Hematopoietic multipotent progenitor cell treated with erythropoietin and hydrocortisone succinate and interleukin-3 and kit ligand, for 4 days (in vitro differentiated cells): ENCODE measurements at places on chromosomes 5 and 9.

- DNase-seq: no peak
These were observed 268.6 kb downstream of the TRPM3 start for GRCh38 chr9:70852711-70853240.

- DNase-seq: no peak
These were observed 42.6 kb downstream of the NACC2 start for GRCh38 chr9:136052472-136052880.

- no peak for DNase-seq
These were observed 2.3 kb downstream of the CLTA start for GRCh38 chr9:36193023-36193422.

- no peak for DNase-seq
These were observed 22.8 kb downstream of the MRPL36 start for GRCh38 chr5:1776831-1777230.

DNA sequence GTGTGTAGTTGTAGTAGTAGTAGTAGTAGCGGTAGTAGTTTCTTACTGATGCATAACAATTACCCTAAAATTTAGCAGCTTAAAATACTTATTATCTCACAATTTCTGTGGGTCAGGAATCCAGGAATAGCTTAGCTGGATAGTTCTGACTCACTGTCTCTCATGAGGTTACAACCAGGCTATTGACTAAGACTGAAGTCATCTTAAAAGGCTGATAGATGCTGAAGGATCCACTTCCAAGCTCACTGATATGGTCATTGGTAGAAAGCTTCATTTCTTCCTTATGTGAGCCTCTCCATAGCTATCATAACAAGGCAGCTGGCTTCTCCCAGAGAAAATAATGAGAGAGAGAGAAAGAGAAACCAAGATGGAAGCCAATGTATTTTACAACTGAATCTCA lies 147.5 kb upstream of the FBXL17 start:
- DNase-seq: no peak

DNA sequence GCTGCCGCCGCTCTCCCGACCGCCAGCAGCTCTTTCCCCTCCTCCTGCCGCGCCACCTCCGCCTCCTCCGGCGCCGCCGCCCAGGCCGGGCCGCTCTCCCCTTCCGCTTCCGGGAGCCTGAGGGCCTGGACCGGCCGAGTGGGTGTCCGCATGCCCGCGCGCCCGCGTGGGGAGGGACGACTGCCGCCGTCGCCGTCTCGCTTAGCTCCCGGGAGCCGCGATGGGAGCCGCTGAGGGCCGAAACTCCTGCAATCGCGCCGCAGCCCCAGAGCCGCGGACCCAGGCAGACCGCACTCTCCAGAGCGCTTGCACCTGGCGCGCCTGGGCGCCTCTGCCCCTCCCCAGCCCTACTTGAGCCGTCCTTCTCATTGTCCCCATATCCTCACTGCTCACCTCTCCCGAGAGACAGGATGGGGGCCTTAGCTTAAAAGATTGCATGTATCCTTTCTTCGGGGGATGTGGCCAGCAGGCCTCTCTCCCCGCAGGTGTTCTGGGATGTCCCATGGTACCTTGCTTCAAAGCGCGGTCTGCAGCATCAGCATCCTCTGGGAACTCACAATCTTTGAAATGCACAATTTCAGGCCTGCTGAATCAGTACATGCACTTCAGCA lies at the start of gene ZDHHC21:
Gene ZDHHC21 (minus strand): TSS at position 182 of the 611 bp plus-strand sequence. CDS start 19,092 bp downstream, outside the sequence.
- DNase-seq: peak; percentile 87

DNA sequence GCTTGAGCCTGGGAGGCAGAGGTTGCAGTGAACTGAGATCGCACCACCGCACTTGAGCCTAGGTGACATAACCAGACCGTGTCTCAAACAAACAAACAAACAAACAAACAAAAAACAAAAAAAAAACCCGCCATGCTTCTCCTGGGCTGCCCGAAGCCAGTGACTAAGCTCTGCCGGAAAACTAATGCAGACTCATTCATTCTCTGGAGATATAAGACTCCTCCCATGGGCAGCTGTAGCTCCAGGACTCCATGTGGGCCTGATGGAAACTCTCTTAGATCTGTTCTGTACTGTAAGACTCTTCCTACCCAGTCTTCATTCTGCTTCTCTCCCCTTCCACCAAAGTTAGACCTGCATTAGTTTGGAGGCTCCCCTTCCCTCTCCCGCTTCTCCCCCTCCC lies 11.1 kb downstream of the GLDC start:
- no peak for DNase-seq

DNA sequence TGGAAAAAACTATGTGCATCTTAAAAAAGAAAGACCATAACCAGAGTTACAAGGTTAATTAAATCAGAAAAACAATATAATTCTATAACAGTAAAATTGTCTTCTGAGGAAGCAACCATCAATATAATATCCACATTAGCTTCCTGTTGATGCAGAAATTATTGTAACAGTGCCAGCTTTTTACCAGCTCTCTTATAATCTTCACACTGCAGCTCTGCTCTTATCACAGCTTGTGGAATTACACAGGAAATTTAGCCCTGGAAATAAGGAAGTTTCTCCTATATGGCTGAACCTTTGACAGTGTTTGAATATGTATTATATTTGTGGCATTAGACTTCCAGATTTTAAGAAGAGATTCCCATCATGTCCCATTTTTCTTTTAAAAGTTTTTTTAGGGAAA lies 49.1 kb upstream of the TEK start:
- DNase-seq: peak; percentile 89

DNA sequence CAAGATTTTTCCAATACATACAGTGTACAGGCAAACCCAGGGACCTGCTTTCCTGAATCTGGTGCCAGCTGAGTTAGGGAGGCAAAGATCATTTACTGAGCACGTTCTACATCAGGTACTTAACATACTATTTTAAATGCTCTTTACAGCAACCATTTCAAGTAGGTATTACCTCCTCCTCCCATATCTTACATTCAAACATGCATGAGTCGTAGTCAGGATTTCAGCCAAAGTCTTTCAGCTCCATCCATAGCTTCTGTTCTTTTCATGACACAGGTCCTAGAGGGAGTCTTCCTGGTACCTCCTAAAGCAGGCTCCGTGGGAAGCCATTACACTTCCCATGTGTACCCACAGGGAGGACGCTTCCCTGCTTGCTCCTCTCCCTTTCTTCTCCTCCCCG lies 11.7 kb downstream of the KCNV2 start:
- DNase-seq: no peak

GRCh38 chr9:116198344-116198743 lies 44.8 kb downstream of the PAPPA start:
- DNase-seq: no peak

DNA sequence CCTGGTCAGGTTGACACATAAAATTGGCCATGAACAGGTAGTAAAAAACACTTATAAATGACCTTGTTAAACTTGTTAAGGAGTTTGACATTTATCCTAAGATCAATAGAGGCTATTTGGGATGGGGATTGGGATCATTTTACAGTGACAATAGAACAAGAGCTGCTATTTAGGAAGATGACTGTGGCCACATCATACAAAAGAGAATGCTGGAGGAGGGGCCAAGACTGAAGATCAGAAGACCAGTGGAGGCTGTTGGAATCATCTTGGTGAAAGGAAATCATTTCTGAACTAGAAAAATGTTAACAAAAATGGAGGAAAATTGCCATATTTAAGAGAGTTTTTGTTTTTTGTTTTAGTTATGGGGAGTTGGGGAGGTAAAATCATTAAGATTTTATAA lies 304.8 kb upstream of the TLE4 start:
- DNase-seq: no peak

GRCh38 chr9:13140843-13141592 lies 138.5 kb downstream of the MPDZ start:
- DNase-seq: no peak

- no peak for DNase-seq
These were observed 212.3 kb upstream of the GRAMD2B start for GRCh38 chr5:126210955-126211354.

- no peak for DNase-seq
These were observed 446.7 kb upstream of the GRAMD2B start for GRCh38 chr5:125976421-125977000.

DNA sequence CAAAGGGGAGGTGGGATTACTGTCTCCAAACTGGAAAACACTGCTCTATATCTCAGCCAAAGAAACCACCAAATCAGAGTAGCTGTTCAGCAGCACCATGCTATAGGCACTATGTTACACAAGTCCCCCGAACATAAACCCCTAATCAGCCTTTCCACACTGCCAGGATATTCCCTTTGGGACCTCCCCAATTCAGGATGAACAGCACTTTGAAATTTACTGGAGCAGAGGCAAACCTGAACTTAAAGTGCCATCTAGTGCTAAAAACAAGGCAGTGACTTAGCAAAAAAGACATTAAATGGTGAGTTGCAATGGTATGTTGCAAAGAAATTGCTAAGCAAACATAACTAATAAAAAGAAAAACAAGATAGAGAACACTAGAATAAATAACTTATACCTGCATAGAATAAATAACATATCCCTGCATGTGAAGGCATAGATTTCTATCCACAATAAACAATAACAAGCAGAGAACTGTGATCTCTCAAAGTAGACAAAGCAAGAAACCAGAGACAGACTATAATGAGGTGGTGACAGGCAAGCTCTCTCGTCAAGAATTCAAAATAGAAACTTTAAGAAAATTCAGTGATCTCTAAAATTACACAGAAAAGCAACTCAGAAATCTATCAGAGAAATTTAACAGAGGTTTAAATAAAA lies 584.4 kb upstream of the ACO1 start:
- DNase-seq: peak; percentile 34

DNA sequence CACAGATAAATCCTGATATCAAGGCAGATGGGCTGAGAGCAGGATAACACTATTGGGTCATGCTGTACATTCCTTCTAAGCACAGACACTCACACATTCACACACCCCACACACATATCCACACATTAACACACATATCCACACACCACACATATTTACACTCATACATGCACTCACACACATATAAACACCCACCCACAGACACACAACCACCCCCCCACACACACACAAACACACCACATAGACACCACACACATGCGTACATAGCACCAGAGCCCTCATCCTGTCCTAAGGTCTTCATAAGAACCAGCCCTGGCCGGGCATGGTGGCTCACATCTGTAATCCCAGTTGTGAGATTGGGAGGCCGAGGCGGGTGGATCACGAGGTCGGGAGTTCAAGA lies 322.3 kb upstream of the ADCY2 start:
- no peak for DNase-seq

- DNase-seq: no peak
These were observed 127.0 kb upstream of the NTRK2 start for GRCh38 chr9:84542554-84542953.

DNA sequence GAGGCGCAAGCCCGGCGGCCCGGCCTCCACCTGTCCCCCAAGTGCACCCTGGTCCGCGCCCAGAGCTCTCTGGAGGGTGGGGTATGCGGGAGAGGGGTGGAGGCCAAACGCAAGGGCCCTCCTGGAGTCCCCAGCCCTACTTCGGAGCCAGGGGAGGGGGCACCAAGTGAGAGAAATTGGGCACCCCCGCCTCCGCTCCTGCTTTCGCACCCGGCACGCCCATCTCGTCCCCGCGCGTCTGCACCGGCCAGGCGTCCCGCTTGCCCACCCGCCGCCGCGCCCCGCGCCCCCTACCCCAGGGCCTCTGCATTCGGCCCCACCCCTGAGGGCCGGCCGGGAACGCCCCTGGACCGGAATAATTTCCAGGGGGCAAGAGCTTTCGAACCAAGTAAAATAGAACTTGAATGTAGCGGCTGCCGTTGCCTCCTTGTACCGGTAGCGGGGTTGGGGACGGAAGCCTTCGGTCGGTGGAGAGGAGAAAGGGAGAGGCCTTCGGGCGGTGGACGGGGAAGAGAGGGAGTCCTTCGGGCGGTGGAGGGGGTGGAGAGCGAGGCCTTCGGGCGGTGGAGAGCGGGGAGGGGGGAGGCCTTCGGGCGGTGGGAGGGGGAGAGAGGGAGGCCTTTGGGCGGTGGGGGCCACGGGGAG lies 694 bp upstream of the PHPT1 start:
- peak; percentile 74 for DNase-seq

GRCh38 chr9:129436751-129437625 lies 183.9 kb downstream of the C9orf50 start:
- DNase-seq: peak; percentile 71
